Cardiac muscle cell (in vitro differentiated cells and primary cell): ENCODE measurements at places on chromosomes 2 and 18. TPM values are rescaled to one million over a fixed set of nuclear protein-coding genes. Genes with fewer than 3 reads are reported as not detected.
A peak's percentile ranks its signal among the peaks of the same experiment; 100 is the strongest.

The SOX11 gene
- 35.6 and 40.7 TPM in 2 replicates for total RNA-seq

The OR6B2 gene
- not detected in 2 replicates for total RNA-seq

The POTEC gene
- not detected in 2 replicates for total RNA-seq

The CCDC141 gene
- 95.5 and 213 TPM in 2 replicates for total RNA-seq

- no peaks in the 10 kb centered on the region for H3K27me3 ChIP-seq
- H3K27ac ChIP-seq, result no peak overlapping the region
- peak; percentile 61 for DNase-seq
- no peaks in the 10 kb centered on the region for H3K36me3 ChIP-seq
Measured at GRCh38 chr2:182642328-182642727, 73.7 kb upstream of the DNAJC10 start.

- no peaks in the 10 kb centered on the region for H3K36me3 ChIP-seq
- H3K27ac ChIP-seq, result no peak overlapping the region
- no peaks in the 10 kb centered on the region for H3K4me1 ChIP-seq
- no peak overlapping the region for H3K4me3 ChIP-seq
- peak; percentile 82 for DNase-seq
Measured at GRCh38 chr2:26330114-26330549, 15.8 kb upstream of the SELENOI start.

GRCh38 chr18:49832221-49832647, 18.9 kb upstream of the ACAA2 start:
- H3K4me1 ChIP-seq, result no peaks in the 10 kb centered on the region
- H3K27ac ChIP-seq, result no peak overlapping the region
- no peak for DNase-seq
- no peak overlapping the region for H3K4me3 ChIP-seq

DNA sequence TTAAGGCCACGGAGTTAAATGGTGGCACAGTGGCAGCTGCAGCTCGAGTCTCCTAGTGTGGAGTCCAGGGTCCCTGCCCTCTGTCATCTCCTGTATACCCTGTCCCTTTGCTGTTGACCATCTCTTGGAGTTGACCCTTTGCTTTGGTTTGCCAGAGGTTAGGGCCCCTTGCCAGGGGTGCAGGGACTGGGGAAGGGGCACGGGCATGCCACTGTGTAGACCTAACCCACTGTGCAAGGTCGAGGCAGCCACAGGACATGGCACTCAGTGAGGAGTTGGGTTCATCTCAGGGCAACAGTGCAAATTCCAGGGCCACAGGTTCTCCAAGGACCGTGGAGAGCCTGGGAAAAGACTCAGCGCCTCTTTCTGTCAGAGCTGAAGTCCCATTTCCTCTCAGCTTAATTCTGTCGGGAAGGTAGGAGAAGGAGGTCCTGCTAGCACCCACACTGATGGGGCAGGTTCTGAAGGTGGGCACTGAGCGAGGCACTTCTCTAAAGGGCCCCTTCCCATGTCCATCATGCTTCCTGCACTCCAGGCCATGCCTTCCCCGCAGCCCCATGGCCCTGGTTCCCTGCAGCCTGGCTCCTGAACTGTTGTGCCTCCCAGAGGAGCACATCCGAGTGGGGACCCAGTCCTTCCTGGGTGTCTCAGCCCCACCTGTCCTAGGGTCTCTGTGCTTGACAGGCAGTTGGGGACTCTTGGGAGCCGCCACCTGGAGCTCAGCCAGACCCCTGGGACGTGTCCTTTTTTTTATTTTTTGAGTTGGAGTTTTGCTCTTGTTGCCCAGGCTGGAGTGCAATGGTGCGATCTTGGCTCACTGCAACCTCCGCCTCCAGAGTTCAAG, 2.8 kb downstream of the KHK start:
- no peaks in the 10 kb centered on the region for H3K36me3 ChIP-seq
- no peaks in the 10 kb centered on the region for H3K27me3 ChIP-seq
- peak overlapping the region; percentile 20 for H3K27ac ChIP-seq
- no peak for DNase-seq

- no peak overlapping the region for H3K4me3 ChIP-seq
- H3K27ac ChIP-seq, result no peak overlapping the region
- H3K36me3 ChIP-seq, result no peaks in the 10 kb centered on the region
- peaks cover 3% of the 10 kb centered on the region for H3K4me1 ChIP-seq
Measured at GRCh38 chr2:28277466-28277865, 115.2 kb upstream of the FOSL2 start.

- DNase-seq, result no peak
- H3K36me3 ChIP-seq, result no peaks in the 10 kb centered on the region
- no peak overlapping the region for H3K4me3 ChIP-seq
- H3K4me1 ChIP-seq, result no peaks in the 10 kb centered on the region
- no peak overlapping the region for H3K27ac ChIP-seq
Measured at GRCh38 chr2:42886921-42887320, 94.5 kb upstream of the HAAO start.

GRCh38 chr2:223319601-223320000, 267.6 kb downstream of the KCNE4 start:
- no peak overlapping the region for H3K27ac ChIP-seq
- H3K4me3 ChIP-seq, result no peak overlapping the region
